Stimulated activated CD4-positive, alpha-beta T cell treated with anti-CD3 and anti-CD28 coated beads, Interleukin-2, amount 100 ng/mL, for 48 hours (primary cell): ENCODE measurements at places on chromosomes 12 and 14.
A peak's percentile ranks its signal among the peaks of the same experiment; 100 is the strongest.

GRCh38 chr14:89258728-89259273 is 158.2 kb downstream of the FOXN3 start:
- no peak for DNase-seq

- DNase-seq: no peak
These were observed 154.3 kb downstream of the NTF3 start for GRCh38 chr12:5586201-5586600.

- no peak for DNase-seq
These were observed 11.2 kb upstream of the MAP1LC3B2 start for GRCh38 chr12:116547955-116548501.

DNA sequence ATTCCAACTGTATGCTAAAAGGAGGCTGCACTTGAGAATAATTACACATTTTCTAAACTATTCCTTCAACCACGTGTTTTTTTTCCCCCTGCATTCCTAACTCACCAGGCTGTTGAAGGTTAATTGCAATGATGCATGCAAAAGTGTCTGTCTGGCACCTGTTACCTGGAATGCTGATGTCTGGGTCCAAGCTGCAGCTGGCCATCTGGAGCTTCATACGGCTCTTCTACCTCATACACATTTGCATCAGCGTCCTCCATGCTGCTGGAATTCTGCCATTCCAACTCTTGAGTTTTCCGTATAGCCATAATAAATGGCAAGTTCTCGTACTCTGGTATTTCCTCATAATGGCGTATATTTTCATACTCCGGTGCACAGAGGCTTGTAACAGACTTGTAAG is 8.6 kb downstream of the FGD6 start:
- no peak for DNase-seq

- DNase-seq: no peak
These were observed 49.3 kb upstream of the USP44 start for GRCh38 chr12:95600567-95600966.

DNA sequence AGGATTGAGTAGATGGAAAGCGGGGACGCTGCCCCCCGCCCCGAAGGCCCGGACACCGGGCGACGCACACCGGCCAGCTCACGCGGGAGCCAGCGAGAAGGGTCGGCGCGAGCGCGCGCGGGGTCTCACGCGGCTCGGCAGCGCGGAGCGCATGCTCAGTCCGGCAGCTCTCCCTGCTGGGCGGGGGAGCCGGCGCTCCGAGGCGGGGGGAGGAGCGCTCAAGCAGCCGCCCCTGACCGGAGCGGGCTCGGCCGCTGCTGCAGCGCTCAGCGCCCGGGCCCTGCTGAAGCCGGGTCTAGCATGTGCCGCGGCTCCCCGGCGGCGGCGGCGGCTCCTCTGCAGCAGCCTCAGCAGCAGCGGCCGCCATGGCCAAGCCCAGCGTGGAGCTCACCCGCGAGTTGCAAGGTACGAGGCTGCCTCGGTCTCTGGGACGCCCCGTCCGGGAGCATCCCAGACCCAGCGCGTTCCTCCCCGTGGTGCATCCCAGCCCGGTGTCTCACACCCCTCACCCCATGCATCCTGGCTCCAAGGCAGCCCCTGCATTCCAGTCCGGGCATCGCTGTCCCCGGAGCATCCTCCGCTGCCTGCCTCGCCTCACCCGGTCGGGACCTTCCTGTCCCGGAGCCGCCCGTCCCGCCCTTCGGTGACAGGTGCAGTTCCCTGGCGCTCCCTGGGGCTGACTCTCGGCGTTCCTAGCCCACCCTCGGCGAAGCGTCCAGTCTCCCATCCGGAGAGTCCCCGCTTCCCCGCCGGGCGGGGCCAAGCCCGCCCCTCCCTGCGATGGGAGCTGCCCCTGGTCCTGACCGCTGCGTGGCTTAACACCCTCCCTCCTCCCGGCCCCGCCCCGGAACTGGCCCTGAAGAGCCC is at the start of gene CARMIL3:
Gene CARMIL3 (plus strand): TSS at position 221 of the 867 bp plus-strand sequence. CDS start 145 bp downstream, at position 366.
- DNase-seq: peak; percentile 45

- DNase-seq: no peak
These were observed 62.3 kb upstream of the PPP1R12A start for GRCh38 chr12:79997096-79997791.

DNA sequence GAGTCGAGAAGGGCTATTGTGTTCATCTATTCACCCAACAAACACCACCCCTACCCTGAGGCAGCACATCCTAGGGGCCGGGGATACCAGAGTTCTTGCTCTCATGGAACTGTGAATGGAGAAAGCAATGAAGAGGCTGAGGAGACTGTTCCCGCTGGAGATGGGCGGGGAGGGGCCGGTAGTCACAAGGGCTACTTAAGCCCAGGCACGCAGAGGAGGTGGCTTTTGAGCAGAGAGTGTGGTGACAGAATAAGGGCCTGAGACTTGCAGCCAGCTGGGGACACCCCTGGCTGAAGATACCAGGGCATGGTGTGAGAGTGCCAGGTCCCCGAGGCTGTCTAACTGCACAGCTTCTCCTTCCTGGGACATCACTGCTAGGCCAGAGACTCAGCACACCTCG is 114.1 kb upstream of the EVL start:
- no peak for DNase-seq

GRCh38 chr12:56154246-56154771 is 1.9 kb downstream of the MYL6B start:
- DNase-seq: no peak

DNA sequence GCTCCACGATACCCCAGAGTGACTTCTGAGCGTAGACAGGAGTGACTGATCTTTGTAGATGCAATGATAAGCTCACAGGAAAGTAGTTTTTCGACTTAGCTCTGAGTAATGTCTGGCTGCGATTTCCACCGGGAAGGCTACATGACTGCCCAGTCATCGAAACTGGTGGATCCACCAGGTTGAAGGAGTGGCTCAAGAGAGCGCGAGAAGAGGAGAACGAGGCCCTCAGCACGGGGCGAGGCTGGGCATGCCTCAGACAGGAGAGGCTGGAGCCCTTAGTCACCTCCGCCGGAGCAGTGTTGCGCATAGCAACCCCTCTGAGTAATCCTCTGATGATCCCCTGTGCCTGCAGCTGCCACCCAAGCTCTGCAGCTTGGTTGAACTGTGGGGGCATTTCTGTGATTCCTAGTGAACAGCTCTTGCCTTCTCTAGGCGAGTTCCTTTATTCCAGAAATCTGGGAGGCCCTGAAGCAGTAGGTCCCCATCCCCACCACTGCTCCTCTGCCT is 25.6 kb downstream of the ELK3 start:
- DNase-seq: no peak

DNA sequence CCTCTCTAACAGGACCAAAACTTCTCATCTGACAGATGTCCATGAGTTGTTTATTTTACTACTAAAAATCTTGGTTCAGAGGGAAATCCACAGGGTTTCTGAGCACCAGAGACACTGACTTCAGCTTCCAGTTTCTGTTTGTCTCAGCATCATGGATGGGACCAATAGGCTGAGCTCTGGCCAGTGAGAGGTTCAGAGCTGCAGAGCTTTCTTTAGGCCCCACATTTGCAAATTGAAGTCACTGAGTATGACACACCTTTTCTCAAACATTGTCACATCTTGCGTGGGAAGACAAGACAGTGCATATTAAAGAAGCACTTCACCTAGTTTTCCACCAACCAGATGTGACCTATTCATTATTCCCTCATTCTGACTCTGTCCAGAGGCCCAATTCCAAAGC is 45.2 kb downstream of the RDH12 start:
- DNase-seq: no peak

DNA sequence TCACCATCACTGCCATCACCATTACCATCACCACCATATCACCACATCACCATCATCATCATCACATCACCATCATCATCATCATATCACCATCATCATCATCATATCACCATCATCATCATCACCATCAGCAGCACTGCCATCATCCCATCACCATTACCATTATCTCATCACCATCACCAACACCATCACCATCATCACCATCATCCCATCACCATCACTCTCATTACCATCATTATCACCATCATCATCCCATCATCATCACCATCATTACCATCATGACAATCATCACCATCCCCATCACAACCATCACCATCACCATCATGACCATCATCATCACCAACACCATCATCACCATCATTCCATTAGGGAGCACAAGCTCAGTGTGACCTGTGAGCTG is 318.0 kb downstream of the ADGRD1 start:
- no peak for DNase-seq

GRCh38 chr12:54221402-54221984 is 32.7 kb upstream of the SMUG1 start:
- no peak for DNase-seq

DNA sequence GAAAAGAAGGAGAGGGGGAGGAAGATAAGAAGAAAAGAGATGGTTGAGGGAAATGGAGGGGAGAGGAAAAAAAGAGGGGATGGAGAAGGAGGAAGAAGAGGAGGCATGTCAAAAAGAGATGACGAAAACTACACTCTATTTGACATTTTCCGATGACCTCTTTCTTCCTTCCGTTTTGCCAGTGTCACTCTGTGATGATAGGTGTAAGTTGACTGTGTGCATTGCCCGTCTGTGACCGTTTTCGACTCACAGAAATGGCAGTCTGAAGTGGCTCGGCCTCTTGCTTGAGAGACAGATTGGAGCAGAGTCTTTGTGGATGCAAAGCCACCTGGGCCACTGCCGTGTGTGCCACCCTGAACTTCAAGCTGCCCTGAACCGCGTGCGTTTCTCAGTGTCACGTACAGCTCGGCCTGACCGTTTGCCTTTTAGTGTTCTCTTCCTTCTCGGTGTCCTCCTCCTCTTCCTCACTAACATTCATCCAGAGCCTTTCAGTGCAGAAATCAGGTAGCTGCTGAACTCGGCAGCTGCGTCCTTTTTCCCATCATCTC is 32.7 kb downstream of the ELK3 start:
- DNase-seq: no peak

- DNase-seq: no peak
These were observed 86.8 kb downstream of the FGD4 start for GRCh38 chr12:32486158-32486557.

DNA sequence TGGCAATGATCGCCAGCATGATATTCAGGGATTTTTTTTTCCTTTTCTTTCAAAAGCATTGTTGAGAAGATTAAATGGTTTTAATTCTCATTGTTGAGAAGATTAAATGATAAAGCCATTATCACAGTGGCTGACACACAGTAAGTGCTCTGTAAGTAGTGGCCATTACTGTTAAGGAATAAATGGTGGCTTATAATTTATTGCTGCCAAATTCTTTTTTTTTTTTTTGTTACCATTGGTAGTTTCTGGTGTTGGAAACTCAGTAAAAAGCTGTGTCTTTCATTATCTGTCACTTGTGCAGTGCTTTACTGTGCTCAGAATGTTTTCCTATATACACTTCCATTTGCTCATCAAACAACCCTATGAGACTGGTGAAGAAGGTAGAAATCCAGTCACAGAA is 15.3 kb downstream of the YAF2 start:
- DNase-seq: no peak

GRCh38 chr12:105461271-105461943 is 130.9 kb downstream of the C12orf75 start:
- DNase-seq: no peak
